ENCODE measurements at places on chromosomes 2 and 18.

DNA sequence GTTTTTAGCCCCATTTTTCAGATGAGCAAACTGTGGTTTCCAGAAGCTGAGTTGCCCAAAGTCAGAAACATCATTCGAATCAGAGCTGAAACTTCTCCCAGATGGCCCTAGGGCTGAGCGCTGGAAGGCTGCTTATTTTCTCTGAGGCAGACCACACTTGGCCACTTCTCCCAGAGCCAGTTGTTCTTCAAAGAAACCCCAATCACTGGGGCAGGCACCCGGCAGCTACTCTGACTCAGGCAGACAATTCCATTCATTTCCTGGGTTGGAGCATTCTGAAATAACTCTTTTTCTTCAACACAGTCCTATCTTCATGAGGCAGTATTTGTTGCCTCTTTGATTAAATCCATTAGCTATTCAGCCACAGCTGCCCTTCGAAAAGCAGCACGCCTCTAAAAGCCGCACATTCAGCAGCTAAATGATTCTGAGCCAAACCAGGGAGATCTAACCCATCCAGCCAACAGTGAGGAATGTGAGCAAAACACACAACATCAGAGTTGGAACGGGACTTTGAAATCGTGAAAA lies 40.9 kb downstream of the LRATD1 start:
- H3K27me3 ChIP-seq, result no peaks in the 10 kb centered on the region
- H3K36me3 ChIP-seq, result no peaks in the 10 kb centered on the region
- no peak overlapping the region for H3K4me3 ChIP-seq
- DNase-seq, result peak; percentile 17

DNA sequence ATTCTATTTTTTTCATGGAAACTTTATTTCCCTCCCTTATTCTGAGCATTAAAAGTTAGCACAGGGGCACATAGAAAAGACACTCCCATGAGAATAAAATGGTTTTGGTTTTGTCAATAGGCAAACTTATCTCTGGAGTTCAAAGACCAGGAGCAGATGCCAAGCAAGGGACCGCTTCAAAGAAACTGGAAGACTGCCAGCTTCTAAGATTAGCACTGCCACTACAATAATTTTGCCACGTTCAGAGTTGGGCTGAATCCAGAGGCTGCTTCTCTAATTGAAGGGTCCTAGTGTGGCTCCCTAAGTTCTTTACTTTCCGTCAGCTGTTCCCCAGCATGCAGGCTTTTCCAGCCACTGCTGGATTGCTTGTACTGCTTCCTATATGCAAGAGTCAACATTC lies 681.0 kb upstream of the GCFC2 start:
- DNase-seq, result no peak
- H3K27me3 ChIP-seq, result no peaks in the 10 kb centered on the region
- H3K27ac ChIP-seq, result no peak overlapping the region
- no peak overlapping the region for H3K4me3 ChIP-seq
- H3K36me3 ChIP-seq, result no peaks in the 10 kb centered on the region

- H3K27ac ChIP-seq, result no peak overlapping the region
- no peak for DNase-seq
- peaks cover 5% of the 10 kb centered on the region for H3K27me3 ChIP-seq
- no peak overlapping the region for H3K4me3 ChIP-seq
- H3K36me3 ChIP-seq, result no peaks in the 10 kb centered on the region
Measured at GRCh38 chr18:74142252-74142651, 5.4 kb downstream of the FBXO15 start.

DNA sequence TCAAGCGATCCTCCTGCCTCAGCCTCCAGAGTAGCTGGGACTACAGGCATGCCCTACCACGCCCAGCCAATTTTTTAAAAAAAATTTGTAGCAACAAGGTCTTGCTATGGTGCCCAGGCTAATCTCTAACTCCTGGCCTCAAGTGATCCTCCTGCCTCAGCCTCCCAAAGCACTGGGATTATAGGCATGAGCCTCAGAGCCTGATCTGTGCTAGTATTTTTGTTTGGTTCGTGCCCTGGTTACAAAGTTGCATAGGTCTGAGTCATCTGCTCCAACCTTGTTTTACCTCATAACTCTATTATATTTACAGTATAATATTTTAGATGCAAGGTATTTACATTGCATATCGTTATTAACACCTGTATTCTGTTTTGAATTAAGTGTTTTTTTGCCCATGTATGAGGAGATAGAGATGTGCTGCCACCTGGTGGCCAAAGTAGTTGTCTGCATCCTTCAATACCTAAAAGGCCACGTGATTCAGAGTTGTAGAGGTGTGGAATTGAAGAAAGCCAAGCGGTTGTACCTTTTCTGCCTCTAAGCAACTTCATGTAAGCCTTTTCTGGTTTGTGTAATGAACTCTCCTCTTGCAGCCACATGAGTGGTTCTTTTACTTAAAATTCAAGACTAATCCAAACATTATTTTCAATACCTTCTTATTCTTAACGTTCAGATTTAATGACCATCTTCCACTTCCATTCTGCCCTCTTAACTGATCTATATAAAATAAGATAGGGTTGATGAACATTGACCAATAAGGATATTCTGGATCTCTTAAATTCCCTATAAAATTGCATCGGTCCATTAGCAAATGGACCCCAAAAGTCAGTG lies 19.9 kb upstream of the CABYR start:
- H3K27ac ChIP-seq, result no peak overlapping the region
- H3K4me3 ChIP-seq, result no peak overlapping the region
- no peaks in the 10 kb centered on the region for H3K27me3 ChIP-seq
- H3K36me3 ChIP-seq, result no peaks in the 10 kb centered on the region
- DNase-seq, result peak; percentile 80

- no peak for DNase-seq
- H3K27ac ChIP-seq, result no peak overlapping the region
- no peaks in the 10 kb centered on the region for H3K36me3 ChIP-seq
- H3K4me3 ChIP-seq, result no peak overlapping the region
- no peaks in the 10 kb centered on the region for H3K27me3 ChIP-seq
- no peaks in the 10 kb centered on the region for H3K4me1 ChIP-seq
Measured at GRCh38 chr18:63161761-63162195, 157.8 kb downstream of the BCL2 start.

DNA sequence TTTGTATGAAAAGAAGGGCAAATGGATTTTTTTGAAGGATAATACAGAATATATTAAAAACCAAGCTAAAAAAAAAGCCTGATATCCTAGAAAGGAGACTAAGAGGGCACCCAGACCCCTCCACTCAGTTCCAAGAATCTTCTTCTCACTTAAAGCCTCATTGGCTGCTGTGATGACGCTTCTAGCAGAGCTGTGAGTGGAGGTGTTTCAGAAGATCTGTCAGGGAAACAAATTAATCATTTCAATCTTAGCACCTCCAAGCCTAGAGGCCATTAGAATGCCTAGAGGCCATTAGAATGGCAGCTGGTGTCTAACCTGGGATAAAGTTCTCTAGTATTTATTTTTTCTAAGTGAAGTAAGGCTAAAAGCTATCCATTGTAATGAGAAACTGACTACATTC lies 164.2 kb upstream of the TMEM200C start:
- no peak for DNase-seq
- H3K27me3 ChIP-seq, result no peaks in the 10 kb centered on the region
- no peak overlapping the region for H3K27ac ChIP-seq
- H3K4me1 ChIP-seq, result peaks cover 26% of the 10 kb centered on the region
- H3K36me3 ChIP-seq, result no peaks in the 10 kb centered on the region

GRCh38 chr2:46846536-46846935 lies 69.1 kb downstream of the MCFD2 start:
- H3K4me3 ChIP-seq, result no peak overlapping the region
- DNase-seq, result no peak

DNA sequence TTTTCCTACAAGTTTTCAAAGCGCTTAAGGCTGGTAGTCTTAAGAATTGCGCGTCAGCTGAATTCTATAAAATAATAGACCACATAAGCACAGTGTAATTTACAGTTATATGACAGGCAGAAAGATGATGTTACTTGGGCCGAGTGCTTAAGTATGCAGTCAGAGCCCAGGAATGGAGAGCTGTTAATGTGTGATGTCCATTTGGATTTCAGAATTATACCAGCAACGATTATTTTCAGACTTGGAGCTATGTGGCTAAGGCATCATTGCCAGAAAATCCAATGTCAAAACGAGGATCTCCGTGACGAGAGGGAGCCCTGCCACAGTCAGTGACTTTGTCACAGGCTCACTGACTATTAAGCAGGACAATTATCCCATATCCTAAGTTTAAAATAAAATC lies 3.4 kb downstream of the KLF7 start:
- H3K36me3 ChIP-seq, result no peaks in the 10 kb centered on the region
- H3K4me1 ChIP-seq, result peaks cover 39% of the 10 kb centered on the region
- H3K27ac ChIP-seq, result no peak overlapping the region
- no peak overlapping the region for H3K4me3 ChIP-seq
- H3K27me3 ChIP-seq, result peaks cover 15% of the 10 kb centered on the region

DNA sequence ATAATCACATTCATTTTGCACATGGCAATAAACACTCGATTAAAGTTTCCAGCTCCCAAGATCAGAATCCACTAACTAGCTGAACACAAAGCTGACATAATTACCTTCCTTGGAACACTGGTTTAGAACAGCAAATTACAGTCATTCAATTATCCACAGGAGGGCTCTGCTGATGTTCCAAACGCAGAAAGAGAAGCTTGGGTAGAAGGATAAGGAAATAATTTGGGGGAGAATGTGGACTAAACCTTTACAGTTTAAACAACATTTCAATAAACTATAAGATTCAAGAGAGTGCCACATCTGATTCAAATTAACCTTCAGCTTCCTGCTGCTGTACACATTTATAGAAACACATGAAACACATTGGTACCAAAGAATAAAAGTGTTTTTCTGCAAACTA lies 67.8 kb upstream of the ARL4C start:
- no peak for DNase-seq
- no peak overlapping the region for H3K27ac ChIP-seq
- H3K4me3 ChIP-seq, result no peak overlapping the region

DNA sequence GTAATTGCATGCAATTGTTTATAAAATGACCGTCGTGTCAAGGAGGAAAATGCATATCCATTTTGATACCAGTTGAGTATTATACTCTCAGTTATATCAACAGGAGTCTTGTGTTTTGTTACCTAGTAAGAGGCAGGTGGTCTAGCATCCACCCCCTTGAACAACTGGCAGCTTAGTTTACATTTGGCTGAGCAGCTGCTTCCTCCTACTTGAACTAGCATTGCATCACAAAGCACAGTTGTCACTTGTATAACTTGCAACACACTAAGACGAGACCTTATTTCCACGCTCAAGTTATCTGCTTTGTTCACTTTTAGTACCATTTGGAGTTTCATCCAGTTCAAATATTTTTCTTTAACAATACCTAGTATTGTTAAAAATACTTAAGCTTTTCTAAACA lies 75.4 kb upstream of the UBE2E3 start:
- H3K27ac ChIP-seq, result no peak overlapping the region
- no peaks in the 10 kb centered on the region for H3K4me1 ChIP-seq
- no peaks in the 10 kb centered on the region for H3K36me3 ChIP-seq
- H3K4me3 ChIP-seq, result no peak overlapping the region

DNA sequence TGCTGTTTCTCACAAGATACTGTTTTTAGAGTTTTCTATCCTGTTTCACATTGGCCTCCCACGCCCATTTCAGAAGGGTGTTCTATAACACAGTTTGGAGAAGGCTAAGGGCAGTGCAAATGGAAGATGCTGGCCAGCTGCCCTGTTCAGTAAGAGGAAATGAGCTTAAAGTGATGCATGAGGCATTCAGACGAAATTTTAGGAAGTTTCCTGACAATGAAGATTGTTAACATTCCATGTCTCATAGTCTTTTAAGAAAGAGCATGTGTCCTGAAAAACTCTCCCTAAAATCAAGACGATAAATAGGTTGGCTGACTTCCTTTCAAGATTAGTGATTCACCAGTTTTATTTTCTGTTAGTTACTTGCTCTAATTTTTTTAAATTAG lies 484.2 kb upstream of the NRP2 start:
- no peak overlapping the region for H3K27ac ChIP-seq
- H3K27me3 ChIP-seq, result no peaks in the 10 kb centered on the region
- no peaks in the 10 kb centered on the region for H3K36me3 ChIP-seq
- no peak overlapping the region for H3K4me3 ChIP-seq
- no peaks in the 10 kb centered on the region for H3K4me1 ChIP-seq
- no peak for DNase-seq

Data from neural progenitor cell (in vitro differentiated cells).